Activated CD4-positive, alpha-beta T cell treated with anti-CD3 and anti-CD28 coated beads, Interleukin-2, amount 50 U/mL, for 4 hours (primary cell): ENCODE measurements at places on chromosomes 7 and 10.

GRCh38 chr10:73093922-73094850 is 2.5 kb downstream of the P4HA1 start:
- DNase-seq, result no peak

DNA sequence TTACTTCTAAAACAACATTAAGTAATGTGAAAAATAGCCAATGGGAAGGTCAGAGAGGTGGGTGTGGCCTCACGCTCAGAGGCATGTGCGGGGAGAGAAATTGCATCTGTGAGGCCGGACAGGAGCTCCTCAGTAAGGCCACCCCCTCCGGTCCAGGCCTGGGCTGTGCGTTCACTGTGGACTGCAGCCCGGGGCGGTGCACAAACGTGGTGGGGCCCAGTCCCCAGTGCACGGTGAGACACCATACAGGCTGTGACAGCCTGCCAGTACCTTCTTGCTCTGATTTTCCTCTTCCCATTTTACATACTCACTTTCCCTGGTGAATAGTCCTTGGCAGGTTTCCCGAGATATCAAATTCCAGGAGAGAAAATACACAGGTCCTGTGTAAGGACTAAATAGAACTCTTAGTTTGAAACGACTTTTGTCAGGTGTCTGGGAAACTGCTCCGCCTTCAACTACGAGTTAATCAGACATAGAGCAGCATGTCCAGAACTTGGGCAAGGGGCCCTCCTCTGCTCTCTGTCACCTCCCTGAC is 174.1 kb upstream of the MKI67 start:
- DNase-seq, result no peak

- no peak for DNase-seq
Observed at GRCh38 chr7:65798111-65799075, 74.5 kb upstream of the VKORC1L1 start.

DNA sequence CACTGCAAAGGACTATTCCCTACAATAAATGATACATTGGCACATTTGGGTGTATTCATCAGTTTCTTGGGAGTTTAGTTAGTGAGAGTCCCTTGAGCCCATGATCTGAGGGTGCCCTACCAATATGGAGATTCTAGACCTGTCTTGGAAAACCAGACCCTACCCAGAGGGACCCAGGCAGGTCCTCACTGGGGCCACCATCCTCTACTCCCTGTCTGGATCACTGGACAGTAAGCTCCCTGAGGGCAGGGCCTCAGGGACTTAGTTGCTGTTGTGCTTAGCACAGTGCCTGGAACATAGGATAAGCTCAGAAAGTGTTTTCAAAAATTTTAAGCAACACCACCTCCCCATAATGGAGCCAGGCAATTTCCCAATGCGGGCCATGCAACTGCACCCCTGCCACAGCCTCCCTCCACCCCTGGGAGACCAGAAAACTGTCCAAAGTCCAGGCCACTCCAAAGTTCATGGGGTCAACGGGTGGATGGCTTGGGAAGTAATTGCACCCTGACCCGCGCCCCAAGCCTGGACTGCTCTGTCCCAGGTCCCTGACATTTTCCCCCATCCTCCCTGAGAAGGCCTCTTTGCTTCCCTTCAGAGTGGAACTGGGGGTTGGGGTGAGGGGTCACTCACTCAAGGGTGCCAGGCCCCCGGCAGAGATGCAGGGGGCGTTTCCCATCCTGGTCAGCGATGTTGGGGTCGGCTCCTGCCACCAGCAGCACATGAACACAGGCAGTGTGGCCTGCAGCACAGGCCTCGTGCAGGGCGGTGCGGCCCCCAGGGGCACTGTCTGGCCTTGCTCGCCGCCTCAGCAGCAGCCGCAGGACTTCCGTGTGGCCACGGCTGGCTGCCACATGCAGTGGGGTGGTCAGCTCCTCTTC is 1.0 kb downstream of the ASB10 start:
- DNase-seq, result no peak

DNA sequence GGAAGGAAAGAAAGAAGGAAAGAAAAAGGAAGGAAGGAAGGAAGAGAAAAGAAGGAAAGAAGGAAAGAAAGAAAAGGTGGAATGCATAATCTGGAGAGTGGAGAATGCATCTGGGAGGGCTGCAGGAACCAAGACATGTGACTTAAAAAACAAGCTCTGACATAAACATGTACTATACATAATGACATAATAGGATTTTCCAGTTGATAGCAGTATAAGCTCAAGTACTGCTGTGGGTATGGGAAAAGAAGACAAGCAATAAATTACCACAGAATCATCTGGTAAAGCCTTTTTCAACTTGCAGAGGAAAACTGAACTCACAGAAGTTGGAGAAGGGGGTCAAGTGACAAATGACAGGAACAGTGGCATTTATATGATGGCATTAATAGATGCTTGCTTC is 345.9 kb downstream of the PLXDC2 start:
- no peak for DNase-seq

- no peak for DNase-seq
Observed at GRCh38 chr10:107616031-107616430, 451.5 kb upstream of the SORCS1 start.

DNA sequence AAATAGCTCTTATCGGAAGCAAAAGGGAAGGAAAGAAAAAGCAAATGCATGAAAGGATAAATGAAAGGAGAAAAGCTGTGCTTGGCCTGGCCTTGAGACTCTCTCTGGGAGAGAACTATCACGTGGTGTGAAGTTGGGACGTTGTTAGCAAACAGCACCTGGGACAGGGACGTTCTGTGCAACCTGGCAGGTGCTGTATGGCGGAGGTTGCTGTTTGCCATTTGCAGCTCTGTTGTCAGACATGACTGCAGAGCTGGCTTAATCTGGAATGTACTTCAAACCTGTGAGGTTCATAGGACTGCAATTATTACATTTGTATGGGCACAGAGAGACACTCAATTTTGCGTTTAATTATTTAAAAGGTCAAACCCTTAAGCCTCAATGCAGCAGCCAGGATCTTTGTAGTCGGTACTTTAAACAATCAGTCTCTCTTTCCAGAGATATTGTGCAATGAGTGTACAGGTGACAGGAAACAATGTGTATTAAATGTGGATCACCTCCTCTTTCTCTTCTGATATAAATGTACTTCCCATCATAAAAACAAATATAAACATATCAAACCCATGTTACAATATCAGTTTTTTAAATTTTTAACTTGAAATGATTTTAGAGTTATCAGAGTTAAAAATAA is 800.5 kb upstream of the KCND2 start:
- DNase-seq, result no peak

DNA sequence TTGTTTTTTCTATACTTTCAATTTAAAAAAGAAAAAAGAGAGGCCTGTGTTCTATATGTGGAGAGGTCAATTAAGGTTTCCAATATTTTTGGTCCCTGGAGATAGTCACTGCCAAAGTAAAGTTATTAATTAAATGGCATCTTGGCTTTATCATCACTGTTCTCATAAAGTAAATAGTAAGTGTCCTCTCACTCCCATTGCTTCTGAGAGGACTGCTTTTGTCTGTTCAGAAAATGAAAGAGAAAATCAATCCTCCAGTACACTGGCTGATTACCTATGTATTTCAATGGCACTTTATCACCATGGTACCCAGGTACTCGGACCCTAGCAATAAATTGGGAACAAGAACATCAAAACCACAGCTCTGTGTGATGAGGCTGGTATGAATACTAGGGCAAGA is 94.0 kb downstream of the RNLS start:
- no peak for DNase-seq

GRCh38 chr10:101940916-101941315 is 97.3 kb upstream of the KCNIP2 start:
- DNase-seq, result no peak

DNA sequence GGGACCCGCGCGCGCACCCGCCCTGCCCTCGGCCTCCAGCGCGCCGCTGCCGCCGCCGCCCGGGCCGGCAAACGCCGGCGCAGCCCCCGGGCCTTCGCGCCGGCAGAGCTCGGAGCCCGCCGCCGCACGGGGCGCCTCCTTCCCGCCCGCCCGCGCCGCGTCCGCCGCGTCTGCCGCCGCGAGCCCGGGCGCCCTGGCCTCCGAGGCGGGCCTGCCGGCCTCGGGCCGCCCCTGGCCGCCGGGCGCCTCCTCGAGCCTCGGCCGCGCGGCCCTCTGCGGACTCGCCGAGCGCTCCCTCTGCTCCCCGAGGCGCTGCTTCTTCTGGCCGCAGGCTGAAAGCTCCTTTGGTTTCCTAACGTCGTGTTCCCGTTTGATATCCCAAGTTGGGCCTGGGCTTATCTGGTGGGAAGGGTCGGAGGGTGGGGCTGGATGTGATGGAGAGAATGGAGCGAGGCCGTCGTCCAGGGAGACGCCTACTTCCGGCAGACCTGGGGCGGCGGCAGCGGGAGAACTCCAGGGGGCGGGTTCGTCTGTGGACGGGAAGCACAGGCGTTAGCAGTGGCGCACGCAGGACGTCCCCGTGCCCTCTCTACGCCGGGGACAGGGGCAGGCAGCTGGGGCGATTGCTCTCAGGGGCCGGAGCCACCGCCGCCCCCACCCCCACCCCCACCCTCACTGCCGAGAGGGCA is 221.0 kb downstream of the PHTF2 start:
- DNase-seq, result peak; percentile 26

DNA sequence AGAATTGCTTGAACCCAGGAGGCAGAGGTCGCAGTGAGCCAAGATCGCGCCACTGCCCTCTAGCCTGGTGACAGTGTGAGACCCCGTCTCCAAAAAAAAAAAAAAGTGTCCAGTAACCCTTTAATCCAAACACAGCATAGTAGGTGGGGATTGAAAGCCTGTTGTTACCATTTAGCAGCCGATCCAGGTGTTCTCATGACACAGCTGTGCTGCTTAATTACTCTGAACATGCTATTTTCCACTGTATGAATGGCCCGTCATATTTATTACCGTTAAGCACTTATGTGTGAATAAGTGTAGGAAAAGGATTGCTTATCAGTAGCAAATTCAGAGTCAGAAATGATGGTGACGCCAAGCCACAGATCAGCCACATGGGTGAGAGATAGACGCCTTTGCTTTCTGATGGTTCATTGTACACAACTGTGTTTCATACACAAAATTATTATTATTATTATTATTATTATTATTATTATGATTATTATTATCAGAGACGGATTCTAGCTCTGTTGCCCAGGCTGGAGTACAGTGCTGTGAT is 11.6 kb upstream of the ORAI2 start:
- no peak for DNase-seq

- no peak for DNase-seq
Observed at GRCh38 chr7:867001-867405, 9.4 kb upstream of the GET4 start.

DNA sequence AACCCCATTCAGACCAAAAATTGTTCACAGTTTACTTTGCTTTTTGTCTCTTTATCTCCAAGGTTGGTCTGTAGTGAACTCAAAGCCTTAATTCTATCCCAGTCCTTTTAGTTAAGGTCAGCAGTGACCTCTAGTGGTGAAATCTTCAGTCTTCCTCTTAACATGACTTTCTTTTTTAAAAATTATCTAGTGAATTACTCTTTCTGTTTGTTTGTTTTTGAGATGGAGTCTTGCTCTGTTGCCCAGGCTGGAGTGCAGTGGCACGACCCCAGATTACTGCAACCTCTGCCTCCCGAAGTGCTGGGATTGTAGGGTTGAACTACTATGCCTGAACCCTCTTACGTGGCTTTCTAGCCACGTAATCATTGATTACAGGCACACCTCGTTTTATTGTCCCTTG is 25.0 kb downstream of the ZNF487 start:
- DNase-seq, result no peak

DNA sequence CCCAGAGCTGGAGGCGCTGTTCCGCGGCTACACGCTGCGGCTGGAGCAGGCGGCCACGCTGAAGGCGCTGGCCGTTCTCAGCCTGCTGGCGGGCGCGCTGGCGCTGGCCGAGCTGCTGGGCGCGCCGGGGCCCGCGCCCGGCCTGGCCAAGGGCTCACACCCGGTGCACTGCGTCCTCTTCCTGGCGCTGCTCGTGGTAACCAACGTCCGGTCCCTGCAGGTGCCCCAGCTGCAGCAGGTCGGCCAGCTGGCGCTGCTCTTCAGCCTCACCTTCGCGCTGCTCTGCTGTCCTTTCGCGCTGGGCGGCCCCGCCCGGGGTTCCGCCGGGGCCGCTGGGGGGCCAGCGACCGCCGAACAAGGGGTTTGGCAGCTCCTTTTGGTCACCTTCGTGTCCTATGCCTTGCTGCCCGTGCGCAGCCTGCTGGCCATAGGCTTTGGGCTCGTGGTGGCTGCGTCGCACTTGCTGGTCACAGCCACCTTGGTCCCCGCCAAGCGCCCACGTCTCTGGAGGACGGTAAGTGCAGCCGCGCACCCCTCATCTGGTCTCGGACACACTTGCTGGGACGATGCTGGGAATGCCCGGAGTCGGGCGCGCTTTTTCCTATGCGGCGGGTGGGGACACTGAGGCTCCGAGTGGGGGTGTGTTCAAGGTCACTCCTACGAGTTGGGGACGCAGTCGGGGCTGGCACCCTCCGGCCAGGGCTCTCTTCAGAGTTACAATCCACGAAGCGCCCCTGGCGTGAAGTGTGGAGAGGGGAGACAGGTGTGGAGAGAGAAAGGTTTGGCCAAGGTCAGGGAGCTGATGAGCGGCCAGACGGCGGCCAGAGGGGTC is 717 bp downstream of the ADCY1 start:
- DNase-seq, result no peak

- no peak for DNase-seq
Observed at GRCh38 chr7:129617652-129618051, 6.1 kb downstream of the NRF1 start.

GRCh38 chr10:75982611-75983369 is 551.4 kb downstream of the LRMDA start:
- DNase-seq, result no peak

DNA sequence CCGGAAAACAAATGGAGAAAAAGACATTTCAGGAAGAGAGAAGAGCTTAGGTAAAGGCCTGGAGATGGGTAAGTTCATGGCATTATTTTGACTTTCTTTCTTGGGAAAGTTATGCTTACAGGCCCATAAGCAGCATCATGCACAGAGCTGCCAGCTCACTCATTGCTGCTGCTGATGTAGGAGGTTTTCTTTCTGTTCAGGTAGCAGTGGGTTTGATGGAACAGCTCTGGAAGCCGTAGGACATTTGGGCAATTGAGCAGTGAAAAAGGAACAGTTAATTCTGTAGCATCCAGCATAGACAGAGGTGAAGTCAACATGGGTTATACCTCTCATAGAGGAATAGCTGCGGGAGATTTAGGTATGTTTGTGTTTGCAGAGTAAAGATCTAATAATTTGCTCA is 3.3 kb downstream of the CHN2 start:
- DNase-seq, result no peak

DNA sequence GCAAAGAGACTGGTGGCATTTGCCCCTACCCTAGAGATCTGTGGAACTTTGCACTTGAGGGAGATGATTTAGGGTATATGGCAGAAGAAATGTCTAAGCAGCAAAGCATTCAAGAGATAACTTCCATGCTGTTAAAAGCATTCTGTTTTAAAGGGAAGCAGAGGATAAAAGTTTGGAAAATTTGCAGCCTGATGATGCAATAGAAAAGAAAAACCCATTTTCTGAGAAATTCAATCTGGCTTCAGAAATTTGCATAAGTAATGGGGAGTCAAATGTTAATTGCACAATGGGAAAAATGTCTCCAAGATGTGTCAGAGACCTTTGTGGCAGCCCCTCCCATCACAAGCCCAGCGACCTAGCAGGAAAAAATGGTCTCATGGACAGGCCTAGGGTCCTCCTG is 361.7 kb downstream of the ANKRD7 start:
- DNase-seq, result no peak

- no peak for DNase-seq
Observed at GRCh38 chr10:112552593-112553110, 105.6 kb downstream of the VTI1A start.

- no peak for DNase-seq
Observed at GRCh38 chr10:27637601-27638000, 108.0 kb downstream of the MKX start.

- DNase-seq, result no peak
Observed at GRCh38 chr7:101684983-101685330, 55.9 kb upstream of the MYL10 start.
